ENCODE measurements at places on chromosomes 2 and 18.

DNA sequence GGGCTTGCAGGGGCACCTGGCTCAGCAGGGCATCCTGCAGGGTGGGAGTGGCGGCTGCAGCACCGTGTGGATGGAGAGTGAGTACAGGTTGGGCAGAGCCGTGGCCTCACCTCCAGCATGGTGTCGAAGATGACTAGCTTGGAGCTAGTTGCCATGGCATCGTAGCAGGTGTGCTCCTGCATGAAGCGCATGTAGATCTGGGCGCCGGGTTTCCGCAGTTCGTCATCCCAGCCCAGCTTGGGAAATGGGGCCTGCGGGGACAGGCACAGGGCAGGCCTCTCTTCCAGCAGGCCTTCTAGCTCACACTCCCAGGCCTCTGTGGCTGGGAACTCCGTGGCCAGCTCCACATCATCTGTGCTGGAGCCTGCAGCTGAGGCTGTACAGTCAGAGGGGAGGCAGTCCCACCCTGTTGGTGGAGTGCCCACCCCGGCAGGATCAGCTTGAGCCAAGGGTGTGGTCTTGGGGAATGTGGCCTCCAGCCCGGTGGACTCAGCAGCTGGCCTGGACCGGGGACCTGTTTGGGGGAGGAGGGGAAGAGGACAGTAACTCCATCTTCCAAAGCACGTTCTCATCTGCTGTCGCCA is 1.6 kb downstream of the PRKAG3 start:
- DNase-seq: no peak

DNA sequence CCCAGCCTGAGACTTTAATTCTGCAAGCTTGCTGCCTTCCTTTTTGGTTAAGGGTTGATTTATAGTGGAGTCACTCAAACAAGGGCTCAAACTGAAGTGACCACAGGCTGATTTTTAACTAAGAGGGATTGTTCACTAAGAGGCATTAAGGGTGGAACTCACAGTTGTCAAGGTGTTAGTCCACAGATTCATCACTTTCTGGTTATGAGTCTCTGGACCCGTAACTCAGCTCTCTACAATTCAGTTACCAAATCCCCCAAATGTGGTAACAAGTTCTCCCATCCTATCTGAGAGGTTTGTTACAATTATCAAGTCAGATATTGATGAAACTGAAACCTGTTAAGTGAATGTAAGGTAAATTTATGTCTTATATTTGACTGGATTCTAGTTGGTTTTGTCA is 185.9 kb upstream of the KLHL14 start:
- no peak for DNase-seq

DNA sequence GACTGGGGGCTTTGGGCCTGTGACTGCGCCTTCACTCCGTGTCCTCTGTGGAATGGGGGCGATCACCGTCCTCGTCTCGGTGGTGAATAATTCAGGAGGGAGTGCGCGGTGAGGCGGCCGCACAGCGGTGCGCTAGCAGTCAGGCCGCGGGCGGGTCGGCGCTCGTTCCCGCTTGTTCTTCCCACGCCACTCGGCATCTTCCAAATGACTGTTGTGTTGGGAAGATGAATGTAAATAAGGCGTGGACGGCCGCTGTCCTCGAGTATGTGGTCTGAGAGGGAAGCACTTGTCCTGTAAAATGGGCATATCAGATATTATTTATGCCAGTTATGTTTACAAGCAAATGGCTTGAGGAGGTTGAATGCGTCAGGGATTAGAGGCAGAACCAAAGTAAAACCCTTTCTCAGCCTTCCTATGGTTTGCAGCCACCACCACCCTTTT is 608 bp upstream of the VPS4B start:
- no peak for DNase-seq

DNA sequence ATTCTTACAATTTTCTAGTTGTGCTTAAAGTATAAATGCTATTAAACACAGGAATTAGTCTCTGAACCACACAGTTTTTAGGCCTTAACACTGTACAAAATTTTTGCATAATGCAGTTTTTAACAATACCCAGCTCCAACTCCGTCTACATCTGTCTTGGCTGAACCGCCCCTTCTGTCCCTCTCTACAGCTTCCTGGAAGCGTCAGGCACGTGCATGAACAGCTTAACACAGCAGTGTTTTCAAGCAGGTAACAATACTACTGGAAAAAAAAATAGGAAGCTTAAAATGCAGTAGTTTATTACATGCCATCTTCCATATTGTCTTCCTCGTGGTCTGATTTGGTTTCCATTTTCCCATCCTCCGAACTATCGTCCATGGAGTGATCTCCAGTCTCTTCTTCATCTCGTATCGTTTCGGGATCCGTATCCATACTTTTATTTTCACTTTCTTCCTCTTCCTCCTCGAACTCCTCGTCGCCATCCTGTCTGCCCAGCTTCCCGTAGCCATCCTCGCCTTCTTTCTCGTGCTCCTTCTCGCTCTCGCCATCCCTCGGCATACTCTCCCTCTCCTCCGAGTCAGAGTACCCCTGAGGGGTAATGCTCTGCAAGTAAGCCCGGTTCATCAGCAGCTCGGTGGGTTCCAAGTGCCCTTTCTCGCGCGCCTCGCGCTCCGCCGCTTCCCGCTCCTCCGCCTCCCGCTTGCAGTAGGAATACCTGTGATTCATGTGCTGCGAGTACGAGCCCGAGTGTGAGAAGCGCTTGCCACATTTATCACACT is 130.6 kb downstream of the ZEB2 start:
- DNase-seq: no peak

DNA sequence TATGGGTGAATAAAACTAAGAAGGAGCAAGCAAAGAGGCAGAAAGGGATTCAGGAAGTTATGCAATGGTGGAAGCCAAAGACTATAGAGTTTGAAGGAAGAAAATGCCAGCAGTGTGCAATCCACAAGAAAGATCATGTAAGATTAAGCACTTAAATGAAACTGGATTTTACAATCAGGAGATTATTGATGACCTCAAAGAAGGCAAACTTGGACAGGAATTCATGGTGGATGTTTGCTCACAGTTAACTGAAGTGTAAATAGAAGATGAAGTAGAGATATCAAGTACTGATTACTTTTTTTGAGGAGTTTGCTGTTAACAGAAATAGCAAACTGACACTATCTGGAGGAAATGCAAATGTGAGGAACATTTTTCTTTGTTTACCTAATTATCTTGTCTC is 308.9 kb downstream of the RND3 start:
- no peak for DNase-seq

DNA sequence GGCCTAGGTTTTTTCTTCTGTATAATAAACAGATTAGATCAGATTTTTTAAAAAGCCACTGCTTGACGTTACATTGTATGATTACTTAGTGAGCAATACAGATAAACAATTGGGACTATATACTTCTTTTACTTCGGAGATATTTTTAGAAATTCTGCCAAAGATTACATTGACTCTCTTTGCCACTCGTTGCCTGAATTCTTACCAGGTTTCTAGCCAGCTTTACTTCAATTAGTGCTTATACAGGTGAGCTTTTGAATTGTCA is 156.6 kb downstream of the HAUS1 start:
- DNase-seq: peak; percentile 42

GRCh38 chr18:470661-471501 is 29.6 kb downstream of the COLEC12 start:
- DNase-seq: peak; percentile 72

DNA sequence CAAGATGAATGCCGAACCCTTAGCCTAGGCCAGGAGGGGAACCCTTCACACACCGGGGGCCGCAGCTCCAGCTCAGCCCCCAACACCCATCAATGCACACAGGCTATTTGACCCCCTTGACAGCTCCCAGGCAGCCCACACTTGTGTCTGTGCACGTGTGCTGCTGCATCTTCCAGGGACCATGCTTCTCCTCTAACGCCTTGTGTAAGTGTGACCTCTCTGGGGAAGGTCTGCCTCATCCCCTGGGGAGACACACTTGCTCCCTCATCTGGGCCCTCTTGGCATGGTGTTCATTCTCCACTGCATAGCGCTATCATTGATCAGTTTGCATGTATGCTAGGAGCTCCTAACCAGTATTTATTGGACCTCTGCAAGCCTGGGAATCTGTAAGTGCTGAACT is 120.0 kb upstream of the FHL2 start:
- peak; percentile 14 for DNase-seq

- DNase-seq: peak; percentile 36
These were observed 593 bp upstream of the ACTR2 start for GRCh38 chr2:65227020-65227455.

DNA sequence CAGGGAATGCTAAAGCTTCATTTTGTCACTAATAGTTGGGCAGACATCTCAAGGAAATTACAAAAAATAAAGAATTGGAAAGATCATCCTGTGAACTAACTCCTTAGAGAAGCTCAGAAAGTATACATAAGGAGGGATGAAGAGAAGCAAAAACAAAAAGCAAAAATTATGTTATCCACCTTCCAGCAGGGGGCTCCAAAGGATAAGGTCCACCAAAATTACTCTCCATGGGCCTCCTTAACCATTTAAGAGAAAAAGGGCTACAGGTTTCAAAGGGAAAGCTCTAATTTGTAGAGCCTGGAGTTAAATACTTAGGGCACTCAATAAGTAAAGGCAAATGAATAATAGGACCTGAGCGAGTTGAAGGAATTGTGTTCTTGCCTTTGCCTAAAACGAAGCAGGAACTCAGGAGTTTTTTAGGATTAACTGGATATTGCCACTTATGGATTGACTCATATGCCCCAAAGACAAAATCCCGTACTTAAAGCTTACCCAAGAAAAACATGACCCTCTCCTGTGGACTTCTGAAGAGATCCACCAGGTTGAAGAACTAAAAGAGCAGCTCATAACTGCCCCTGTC is 1167.9 kb downstream of the DSC3 start:
- DNase-seq: peak; percentile 68

DNA sequence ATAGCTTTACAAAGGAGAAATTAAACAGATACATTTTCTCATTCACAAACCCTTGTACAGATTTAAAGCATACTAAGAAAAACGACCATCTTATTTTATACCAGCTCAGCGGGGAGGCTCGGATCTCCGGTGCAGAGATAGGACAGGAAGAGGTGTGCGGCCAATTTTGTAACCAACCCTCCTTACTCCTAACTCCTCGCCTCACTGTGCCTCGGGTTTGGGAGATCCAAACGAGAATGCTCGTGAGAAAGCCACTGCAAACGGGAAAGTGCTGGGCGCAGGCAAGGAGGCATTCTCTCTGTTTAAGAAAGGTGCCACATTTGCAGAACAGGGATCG is 1.2 kb downstream of the KDSR start:
- peak; percentile 42 for DNase-seq

DNA sequence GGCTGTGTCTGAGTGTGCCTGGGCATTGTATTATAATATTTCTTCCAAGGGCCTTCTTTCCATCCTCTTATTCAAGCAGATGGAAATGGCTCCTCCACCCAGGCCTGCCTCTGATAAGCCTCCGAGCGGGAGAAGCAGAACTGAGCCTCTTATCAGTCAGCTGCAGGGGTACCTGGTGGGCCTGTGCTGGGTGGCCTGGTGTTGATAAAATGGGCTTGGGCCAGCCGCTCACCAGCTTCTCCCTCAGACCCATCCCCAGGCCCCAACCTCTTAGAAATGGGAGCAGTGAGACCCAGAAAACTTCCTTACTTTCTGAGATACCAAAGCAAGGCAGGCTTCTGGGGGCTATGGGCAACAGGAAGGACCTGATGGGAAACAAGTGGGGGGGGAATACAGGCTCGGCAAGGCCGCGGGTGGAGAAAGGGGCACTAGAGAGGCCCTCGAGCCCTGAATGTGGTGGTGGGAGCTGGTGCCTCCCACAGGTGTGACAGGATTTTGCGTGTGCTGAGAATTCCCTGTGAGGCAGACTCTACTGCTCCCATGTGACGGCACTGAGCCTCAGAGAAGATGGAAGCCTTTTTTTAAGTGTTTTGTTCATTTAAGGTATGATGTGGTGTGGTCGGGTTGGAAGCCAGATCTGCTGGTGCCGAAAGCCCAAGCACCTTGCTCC is 18.3 kb downstream of the GYPC start:
- DNase-seq: no peak

GRCh38 chr18:65221736-65222135 is 529.1 kb upstream of the CDH7 start:
- no peak for DNase-seq

- DNase-seq: peak; percentile 97
These were observed 14.1 kb upstream of the PMAIP1 start for GRCh38 chr18:59885579-59886163.

DNA sequence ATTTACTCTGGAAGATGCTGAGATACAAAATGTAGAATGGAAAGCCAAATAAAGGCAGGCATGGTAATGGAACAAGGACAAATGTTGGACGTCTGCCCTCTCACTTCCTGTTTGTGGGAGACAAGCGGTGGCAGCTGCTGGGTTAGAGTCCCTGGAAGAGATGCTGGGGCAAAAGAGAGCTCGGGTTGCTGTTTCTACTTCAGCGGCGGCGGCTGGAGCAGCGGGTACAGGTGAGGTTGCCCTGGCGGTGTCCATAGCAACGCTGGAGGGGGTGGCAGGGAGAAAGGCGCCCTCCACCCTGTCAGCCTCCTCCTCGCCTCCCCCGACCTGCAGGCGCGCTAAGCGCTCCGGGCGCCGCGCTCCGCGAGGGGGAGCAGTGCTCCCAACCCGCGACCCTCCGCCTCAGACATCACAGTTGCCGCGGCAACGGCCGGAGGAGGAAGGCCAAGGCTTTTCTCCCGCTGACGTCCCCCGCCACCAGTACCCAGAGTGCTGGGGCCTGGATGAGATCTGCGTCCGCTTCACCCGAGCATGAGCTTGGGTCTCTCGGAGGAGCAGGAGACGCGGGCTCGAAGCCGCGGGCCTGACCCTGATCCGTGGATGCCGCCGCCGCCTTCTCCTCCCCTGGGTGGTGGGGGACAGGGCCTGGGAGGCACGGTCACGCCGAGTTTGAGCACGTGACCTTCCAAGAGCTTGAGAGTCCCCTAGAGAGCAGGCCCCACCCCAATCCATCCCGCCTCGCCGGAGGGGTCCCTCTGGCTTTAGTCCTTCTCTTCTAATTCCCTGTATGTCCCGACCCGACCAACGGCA is 65.6 kb downstream of the NOL4 start:
- no peak for DNase-seq

DNA sequence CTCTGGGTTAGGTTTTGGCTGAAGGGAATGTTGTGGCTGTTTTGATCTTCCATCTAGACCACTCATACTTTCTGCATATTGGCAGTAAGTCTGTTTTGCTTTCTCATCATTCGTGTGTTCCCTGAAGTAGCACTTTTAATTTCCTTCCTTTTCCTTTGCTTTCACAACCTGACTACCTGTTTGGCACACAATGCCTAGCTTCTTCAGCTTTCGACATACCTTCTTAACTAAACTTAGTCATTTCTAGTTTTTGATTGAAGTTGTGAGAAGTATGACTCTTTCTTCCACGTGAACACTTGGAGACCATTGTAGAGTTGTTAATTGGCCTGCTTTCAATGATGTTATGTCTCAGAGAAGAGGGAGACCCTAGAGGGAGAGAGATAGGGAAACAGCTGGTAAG is 123.6 kb upstream of the EPB41L3 start:
- no peak for DNase-seq

DNA sequence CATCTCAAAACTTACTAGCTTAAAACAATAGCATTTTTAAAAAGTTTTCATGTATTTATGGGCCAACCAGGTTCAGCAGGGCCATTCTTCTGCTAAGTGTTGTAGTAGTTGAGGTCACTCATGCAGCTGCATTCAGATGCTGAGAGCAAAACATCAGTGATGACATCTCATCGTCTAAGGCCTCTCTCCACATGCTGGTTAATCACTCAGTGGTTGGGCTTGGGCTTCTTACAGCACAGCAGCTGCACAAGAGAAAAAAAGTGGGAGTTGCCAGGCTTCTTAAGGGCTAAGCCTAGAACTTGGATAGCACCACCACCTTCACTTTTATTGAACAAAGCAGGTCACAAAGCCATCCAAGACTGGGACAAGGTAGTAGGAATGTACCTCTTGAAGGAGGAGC is 190.3 kb downstream of the IRS1 start:
- DNase-seq: peak; percentile 49

Data from ELR (cell line).